ENCODE measurements at places on chromosomes 5 and 9. TPM values are rescaled to one million over a fixed set of nuclear protein-coding genes. Genes with fewer than 3 reads are reported as not detected.

PRR7 gene
- 30.3 TPM for total RNA-seq

C5orf52 gene
- not detected for total RNA-seq

RPS23 gene
- 2,875 TPM for total RNA-seq

PCDHGB3 gene
- 0.71 TPM for total RNA-seq

LIFR gene
- 20.5 TPM for total RNA-seq

TMEM167A gene
- 43.0 TPM for total RNA-seq

RFX3 gene
- total RNA-seq = 0.58 TPM

CKMT2 gene
- total RNA-seq = 0.29 TPM

CEL gene
- under 0.01 TPM for total RNA-seq

HSDL2 gene
- 39.5 TPM for total RNA-seq

CCNJL gene
- total RNA-seq = not detected

PLPP7 gene
- 14.9 TPM for total RNA-seq

SPINK5 gene
- total RNA-seq = not detected

ADAMTS16 gene
- not detected for total RNA-seq

SCGB3A2 gene
- not detected for total RNA-seq

SLC6A18 gene
- not detected for total RNA-seq

IFNE gene
- not detected for total RNA-seq

OGN gene
- under 0.01 TPM for total RNA-seq

C8G gene
- not detected for total RNA-seq

ENTREP1 gene
- not detected for total RNA-seq

PCDHA6 gene
- under 0.01 TPM for total RNA-seq

HACD4 gene
- total RNA-seq = 9.0 TPM

LHX2 gene
- total RNA-seq = not detected

SLC25A2 gene
- total RNA-seq = under 0.01 TPM

ABL1 gene
- 41.5 TPM for total RNA-seq

SEMA6A gene
- not detected for total RNA-seq

GPR150 gene
- total RNA-seq = 0.18 TPM

BRD9 gene
- 34.9 TPM for total RNA-seq

TMEM215 gene
- total RNA-seq = not detected

RGS7BP gene
- total RNA-seq = not detected

OBP2B gene
- not detected for total RNA-seq

ISOC1 gene
- total RNA-seq = 23.9 TPM

PCDHGA1 gene
- total RNA-seq = not detected

DENND1A gene
- 22.8 TPM for total RNA-seq

PCDHGA9 gene
- 0.86 TPM for total RNA-seq

ZFP37 gene
- 1.9 TPM for total RNA-seq

GPR151 gene
- total RNA-seq = not detected

ZNF169 gene
- total RNA-seq = 3.2 TPM

TRIM7 gene
- 3.2 TPM for total RNA-seq

COL15A1 gene
- total RNA-seq = 0.58 TPM

OR1L8 gene
- total RNA-seq = not detected

ISL1 gene
- total RNA-seq = not detected

IGFBPL1 gene
- not detected for total RNA-seq

CTNND2 gene
- not detected for total RNA-seq

SHISAL2B gene
- not detected for total RNA-seq

KIAA0825 gene
- total RNA-seq = 2.5 TPM

ABCA1 gene
- total RNA-seq = 6.1 TPM

PCDHGA11 gene
- 8.4 TPM for total RNA-seq

PCA3 gene
- not detected for total RNA-seq

LOX gene
- 87.9 TPM for total RNA-seq

INSL6 gene
- not detected for total RNA-seq

TMEM174 gene
- not detected for total RNA-seq

PCDHGA4 gene
- 2.1 TPM for total RNA-seq
